KG1 (cell line): ENCODE measurements at places on chromosomes 1 and 21.

DNA sequence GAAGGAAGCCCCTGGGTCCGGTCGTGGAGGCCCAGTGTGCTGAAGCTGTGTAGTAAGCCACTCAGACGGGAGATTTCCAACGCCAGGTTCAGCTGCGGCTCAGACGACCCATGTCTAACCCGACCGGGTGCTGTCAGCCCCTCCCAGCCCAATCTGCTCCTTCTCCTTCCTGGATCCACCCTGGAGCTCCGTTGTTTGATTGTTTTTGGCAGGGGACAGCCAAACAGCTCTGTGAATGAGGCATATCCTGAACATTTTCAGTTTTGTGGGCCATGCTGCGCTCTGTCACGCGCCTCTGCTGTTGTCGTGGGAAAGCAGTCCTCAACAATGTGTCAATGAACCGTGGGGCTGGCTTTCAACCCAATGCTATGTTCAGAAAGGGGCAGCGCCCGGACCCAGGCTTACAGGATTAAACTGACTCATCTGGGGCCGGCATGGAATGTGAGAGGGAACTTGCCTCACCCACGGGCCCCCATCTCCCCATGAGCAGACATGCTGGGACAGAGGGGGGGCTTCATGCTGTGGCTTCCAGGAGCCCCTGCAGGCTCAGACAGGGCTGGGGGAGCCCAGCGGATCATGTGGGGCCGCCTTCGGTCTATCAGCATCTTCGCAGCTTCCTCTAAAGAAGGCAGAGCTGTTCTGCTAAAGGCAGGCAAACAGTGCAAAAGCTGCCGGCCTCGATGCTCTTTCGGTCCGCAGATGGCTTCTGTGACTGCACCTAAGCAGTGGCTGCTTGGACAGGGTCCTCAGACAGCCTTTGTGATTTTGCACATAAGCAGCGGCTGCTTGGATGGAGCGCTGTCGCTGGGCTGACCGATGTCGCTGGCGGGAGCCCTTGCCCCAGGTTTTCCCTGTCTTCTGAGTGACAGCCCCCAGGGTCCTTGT, 101.7 kb downstream of the RIPK4 start:
- no peak for DNase-seq

DNA sequence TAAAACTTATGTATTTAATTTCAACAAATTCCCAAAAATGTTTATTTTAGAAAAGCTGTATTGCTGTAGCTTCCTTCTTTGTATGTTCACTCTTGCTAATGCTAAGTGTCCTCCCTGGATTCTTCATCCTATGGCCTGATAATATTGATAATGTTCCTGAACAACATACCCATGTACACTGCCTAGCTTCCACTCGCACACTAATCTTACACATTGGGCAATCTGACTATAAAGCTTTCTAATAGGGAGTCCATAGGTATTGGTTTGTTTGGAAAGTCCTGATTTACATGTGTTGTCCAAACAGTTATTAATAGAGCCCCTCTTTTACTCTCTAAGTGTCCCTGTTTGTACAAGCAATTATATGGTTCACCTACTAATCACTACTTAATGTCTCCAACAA, 783 bp downstream of the F13B start:
- DNase-seq, result no peak

DNA sequence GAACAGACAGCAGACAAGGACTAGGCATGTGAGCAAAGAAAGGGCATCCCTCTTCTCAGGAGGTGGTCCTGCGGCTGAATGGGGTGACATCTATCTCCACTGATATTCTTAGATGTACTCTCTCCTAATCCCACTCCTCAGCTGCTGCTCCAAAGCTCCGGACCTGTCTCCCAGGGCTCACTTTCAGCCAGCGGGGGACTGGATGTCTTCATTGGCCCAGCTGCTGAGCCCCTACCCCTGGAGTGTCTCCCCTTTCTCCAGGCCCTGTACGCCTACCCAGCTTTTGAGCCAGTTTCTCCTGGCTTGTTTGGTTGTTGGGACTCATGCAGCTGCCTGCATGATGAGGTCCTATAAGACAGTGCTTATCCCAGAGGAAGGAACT, 28.8 kb upstream of the CSF1 start:
- DNase-seq, result no peak

- no peak for DNase-seq
These were observed 228.4 kb downstream of the TM2D1 start for GRCh38 chr1:61496501-61496900.

DNA sequence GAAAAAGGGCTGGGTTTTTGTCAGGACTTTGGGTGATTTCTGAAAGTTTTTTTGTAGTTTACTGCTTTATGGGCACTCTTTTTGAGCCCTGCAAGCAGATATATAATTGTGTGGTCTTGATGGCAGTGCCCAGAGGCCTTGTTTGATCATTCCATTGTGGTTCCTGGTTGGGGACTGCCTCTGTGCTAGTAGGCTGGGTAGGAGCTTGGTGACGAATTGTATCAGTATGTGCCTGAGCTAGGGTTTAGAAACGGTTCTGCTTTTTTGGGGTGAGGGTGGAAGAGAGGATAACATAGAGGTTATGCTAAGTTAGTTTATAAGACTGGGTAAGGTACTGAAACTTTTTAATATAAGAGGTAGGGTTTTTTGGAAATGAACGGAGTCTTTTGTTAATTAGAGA, 139.7 kb upstream of the ETV3 start:
- DNase-seq, result no peak

DNA sequence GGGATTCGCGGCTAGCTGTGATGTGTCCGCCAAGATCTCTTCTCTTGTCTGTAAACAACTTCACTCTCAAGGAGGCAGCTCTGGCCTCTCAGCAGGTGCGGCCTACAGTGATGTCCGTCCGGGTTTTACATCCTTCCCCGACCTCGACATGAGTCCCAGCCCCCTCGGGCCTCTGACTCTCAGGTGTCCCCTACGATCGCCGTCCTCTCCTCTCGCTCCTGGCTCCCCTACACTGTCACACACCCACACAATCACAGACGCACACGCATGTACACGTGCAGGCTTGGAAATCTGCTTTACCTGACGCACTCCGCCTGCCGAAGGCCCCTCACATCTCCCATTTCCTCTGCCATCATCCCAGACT, 797 bp upstream of the RSPH1 start:
- no peak for DNase-seq

DNA sequence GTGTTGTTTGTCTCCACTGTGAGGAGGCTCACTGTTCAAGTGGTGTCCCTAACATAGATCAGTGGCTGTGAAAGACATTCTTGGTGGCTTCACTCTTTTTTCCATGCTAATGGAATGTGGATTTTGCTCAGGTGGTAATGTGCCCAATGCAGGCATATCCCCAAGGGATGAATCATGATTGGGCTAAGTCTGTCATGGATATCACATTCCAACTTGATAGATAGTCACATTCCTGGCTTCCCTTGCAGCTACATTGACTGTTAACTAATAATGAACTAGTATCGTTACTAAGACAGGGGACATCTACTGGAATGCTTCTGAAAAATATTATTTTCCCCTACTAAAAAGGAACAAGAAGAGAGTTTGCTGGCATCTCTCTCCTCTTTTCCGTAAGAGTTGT, 86.3 kb upstream of the SOD1 start:
- no peak for DNase-seq

DNA sequence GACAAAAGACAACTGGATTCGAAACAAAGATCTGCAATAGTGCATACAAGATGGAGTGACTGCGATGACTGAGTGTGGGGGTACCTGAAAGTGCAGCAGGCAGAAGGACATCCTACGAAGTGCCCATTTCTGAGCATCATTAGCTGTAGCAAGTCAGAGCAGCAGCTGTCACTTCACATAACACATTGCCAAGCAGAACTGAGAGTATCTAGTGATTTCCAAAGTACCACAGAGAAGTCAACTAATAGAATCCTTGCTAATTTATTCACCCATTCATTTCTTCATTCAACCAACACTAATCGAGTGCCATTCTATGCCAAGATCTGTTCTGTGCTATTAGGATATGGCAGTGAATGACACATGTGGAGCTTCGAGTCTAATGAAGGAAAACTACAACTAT, 31.6 kb upstream of the CAMSAP2 start:
- no peak for DNase-seq

- peak; percentile 43 for DNase-seq
These were observed 1.2 kb downstream of the MAP3K6 start for GRCh38 chr1:27365372-27366112.

GRCh38 chr1:182662121-182662890, 22.1 kb downstream of the RGS8 start:
- DNase-seq, result no peak

DNA sequence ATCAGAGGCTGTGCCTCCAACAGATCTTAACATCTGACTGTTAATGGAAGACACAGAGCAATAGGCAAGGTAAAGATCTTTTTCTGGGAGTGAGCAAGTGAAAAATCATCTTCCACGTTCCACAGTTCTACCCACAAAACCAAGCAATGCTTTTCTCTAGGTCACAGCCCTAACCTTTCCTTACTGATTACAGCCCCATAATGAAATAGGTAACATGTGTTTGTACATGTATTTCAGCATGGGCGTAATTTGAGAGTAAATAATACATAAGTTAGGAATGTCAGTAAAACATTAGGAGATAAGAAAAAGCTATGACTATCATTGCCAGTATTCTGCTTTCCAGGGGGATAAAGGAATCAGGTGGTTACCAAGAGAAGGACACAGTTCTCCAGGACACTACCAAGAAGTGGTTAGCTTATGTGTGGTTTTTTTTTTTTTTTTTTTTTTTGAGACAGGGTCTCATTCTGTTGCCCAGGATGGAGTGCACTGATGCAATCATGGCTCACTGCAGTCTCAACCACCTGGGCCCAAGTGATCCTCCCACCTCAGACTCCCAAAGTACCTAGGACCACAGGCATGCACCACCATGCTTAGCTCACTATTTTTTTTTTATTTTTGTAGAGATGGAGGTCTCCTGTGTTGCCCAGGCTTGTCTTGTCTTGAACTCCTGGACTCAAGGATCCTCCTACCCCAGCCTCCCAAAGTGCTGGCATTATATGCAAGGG, 72.0 kb downstream of the DAP3 start:
- DNase-seq, result no peak

- DNase-seq, result no peak
These were observed 19.4 kb downstream of the PANK4 start for GRCh38 chr1:2506901-2507565.

GRCh38 chr21:16419188-16419921, 689.6 kb downstream of the USP25 start:
- no peak for DNase-seq

DNA sequence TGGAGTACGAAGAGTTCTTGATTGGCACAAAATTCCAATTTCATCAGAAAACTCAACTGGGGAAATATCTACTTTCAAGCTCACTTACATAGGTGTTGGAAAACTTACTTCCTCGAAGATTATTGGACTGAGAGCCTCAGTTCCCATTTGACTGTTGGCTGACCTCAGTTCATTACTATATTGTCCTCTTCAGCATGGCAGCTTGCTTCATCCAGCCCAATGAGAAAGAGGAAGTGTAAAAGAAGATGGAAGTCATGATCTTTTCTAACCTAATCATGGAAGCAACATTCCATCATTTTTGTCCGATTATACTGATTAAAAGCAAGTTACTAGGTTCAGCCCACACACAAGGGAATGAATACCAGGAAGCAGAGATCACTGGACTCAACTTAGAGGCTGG, 49.4 kb downstream of the HSD3B1 start:
- DNase-seq, result no peak

- no peak for DNase-seq
These were observed 13.7 kb downstream of the RHEX start for GRCh38 chr1:206066479-206067171.

- DNase-seq, result no peak
These were observed 70.6 kb downstream of the CLSTN1 start for GRCh38 chr1:9753121-9753531.

DNA sequence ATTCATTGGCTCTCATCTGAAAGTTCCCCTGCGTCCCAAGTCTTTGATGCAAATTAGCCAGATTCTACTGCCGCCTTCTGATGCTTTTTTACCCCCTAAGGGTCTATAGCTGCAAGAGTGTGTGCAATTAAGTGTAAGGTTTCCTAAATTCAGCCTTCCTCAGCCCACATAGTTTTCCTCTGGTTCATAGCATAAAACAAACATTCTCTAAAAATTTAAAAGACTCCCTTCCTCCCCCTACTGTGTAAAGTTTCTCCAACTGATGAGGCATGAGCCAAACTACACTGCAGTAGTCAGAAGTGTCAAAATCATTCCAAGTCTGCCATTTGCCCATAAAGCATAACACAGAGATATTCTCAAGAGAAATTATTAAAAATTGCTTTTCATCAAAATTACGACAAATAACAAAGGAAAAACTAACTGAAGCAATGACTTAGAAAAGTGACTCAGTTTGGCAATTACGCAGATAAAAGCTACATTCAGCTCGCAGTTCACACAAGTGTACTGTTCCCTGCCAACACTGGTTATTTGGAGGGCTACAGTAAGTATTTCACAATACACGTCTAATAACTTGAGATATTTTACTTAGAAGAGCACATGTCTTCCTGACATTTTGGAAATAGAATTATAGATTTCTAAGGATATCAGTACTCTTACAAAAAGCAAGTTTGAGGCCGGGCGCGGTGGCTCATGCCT, 15.4 kb downstream of the KCNH1 start:
- no peak for DNase-seq
